NCI-H1092 (cell line): ENCODE measurements at places on chromosomes 5 and 9.

DNA sequence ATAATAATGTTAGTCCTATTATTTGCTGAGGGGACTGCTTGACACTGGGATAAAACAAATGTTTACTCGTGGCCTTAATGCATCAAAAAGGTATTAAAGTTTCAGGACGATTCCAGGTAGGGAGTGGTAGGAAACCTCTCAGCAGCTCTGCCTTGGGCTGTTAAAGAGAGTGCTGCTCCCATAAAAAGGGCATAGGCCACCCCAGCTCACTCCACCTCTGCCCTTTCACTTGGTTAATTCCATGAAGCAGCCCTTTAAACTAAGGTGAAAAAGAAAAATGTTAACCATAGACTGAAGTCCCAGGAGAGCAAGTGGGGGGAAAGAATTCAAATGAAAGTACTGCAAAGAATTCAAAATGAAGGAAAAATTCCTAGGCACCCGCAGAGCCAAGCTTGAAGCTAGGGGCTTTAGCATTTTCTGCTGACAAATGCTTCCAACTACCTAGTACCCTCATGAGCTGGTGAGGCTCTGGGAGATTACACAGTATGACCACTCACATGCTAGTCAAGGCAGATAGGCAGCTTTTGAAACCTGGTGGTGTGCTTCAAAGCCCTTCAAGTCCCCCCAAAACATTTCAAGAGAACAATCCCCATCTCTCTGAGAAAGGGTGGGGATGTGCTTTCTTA, 8.5 kb downstream of the KLF9 start:
- no peak for DNase-seq

- DNase-seq = no peak
Measured at GRCh38 chr9:36793277-36793676, 220.6 kb downstream of the MELK start.

GRCh38 chr9:73168298-73168934, 16.8 kb downstream of the ANXA1 start:
- DNase-seq = no peak

DNA sequence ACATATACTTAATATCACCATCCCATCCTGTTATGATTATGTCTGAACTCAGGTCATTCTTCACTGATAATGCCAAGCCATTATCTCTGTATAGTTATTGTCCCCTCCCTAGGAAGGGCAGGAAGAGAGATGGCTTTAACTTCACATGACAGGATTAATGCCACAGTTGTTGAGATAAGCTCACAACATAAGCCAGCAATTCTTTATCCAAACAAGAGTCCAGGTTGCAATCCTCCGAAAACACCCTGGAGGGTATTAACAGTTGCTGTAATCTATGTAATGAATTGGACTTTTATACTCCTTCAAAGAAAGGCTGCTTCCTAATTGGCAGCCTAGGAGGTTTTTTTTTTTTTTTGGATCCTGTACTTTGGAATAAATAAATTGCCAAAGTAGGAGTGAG, 779.4 kb downstream of the SEMA5A start:
- no peak for DNase-seq

DNA sequence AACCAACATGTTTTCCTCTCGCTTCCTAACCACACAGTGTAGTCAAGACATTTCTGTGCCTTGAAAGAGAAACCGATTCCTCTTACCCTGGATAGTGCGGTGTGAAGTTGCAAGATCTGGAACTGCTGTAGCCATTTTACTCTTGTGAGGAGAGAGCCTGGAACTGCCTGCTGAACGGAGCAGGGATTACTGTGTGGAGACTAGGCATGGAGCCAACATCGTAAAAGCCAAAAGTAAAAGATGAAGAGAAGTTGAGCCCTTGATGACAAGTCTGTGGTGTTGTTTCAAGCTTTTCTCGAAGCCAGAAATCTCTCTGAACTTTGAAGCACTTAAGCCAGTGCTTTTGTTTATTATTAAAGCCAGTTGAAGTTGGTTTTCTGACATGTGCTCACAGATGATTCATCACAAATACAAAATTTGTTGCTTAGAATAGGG, 110.1 kb upstream of the GRIN3A start:
- DNase-seq = no peak

- no peak for DNase-seq
Measured at GRCh38 chr5:159337016-159337955, 7.0 kb upstream of the IL12B start.

- no peak for DNase-seq
Measured at GRCh38 chr5:91296674-91297143, 86.4 kb downstream of the ARRDC3 start.

GRCh38 chr9:12503606-12504122, 189.5 kb upstream of the TYRP1 start:
- DNase-seq = no peak

DNA sequence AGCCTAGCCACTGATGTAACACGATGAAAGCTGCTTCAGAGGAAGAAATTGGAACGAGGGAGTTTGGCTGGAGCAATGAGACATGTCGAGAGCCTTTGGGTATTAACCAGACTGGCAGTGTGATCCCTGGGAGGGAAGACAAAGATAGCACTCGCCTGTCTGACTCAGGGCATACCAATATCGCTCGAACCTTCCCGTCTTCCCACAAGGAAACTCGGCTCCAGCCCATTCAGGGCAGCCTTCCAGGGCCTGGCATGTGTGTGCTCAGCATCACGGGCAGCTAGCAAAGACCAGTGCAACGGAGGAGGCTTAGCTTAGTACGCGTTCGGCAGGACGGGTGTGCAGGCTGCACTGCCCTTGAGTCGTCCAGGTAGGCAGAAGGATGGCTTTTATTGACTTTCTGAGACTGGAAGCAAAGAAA, 356.9 kb upstream of the WWC1 start:
- no peak for DNase-seq

- DNase-seq = no peak
Measured at GRCh38 chr9:88663771-88664419, 128.9 kb downstream of the NXNL2 start.

GRCh38 chr5:156942064-156942463, 21.0 kb downstream of the TIMD4 start:
- no peak for DNase-seq

GRCh38 chr5:137496919-137497318, 2.2 kb downstream of the SPOCK1 start:
- no peak for DNase-seq

DNA sequence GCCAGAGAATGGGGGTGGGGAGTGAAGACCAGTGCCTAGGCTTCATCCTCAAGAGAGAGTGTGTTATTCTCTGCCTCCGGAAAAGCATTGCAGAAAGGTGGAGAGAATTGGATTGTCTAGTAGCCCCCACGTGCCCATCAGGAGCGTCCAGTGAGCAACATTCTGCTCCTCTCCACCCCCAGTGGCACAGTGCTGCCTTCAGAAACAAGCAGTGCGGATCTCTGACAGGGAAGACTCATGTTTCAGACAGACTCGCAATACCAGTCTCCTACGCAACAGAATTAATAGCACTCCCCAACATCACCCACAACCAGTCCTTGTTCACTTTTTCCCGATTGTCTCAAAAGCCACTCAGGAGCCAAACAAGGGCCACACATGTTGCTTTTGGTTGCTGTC, 14.9 kb upstream of the CEL start:
- no peak for DNase-seq

DNA sequence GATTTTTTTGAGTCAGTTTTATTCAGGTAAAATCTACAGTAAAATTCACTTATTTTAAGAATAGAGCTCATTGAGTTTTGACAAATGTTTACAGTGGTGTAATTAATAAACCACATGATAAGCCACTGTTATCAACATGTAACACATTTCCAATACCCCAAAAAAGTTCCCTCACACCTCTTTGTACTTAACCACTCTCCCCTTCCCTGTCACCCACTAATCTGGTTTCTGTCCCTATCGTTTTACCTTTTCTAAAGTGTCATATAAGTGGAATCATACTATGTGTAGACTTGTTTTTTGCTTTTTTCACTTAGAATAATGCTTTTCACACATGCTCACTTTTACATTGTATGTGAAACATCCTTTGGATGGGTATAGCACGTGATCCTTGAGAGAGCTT, 127.2 kb downstream of the KDM4C start:
- DNase-seq = no peak

DNA sequence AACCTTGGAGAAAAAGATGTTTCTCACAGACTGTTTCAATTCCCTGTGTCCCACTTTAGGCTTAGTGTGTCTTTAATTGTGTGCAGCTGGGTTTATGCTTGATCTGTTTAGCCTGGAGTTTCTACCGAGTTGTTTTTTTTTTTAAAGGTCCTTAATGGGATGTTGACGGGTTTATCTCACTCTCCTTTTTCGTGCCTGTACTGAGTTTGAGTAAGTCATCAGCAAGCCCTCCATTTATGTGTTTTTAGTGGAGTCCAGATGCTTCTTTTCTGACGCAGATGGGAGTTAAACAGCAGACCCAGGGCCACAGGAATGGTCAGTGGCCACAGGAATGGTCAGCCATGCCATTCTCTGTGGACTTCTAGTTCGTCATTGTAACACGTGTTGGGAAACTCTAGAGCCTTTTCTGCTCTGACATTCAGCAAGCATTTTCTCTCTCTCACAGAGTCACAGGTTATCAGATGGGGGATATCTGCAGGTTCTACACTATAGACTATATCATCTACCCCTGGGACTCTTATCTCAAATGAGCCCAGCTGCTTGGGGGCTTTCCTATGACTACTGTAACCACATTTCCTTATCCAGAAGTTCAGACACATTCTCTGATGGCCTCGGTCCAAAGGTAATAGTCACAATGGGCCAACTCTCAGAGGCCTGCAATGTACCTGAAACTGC, 190.5 kb downstream of the TTLL11 start:
- no peak for DNase-seq

DNA sequence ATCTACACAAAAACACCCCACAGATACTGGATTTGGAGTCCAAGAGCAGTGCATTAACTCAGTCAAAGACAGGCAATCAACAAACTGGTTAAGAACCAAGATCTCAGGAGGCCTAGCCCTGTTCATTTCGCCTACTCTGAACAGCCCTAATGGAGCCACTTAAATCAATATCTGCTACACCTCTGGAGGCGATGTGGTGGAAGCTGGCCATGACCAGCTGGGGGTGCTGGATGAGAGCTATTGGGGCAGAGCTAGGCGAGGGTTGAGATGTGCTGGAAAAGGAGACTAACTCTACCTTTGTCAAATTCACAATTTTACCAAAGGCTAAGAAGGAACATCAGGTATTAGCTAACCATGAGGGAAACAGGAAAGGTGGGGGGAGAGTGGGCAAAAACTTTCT, 23.3 kb upstream of the ARSB start:
- DNase-seq = no peak

- no peak for DNase-seq
Measured at GRCh38 chr5:31701642-31702299, 62.8 kb downstream of the PDZD2 start.

DNA sequence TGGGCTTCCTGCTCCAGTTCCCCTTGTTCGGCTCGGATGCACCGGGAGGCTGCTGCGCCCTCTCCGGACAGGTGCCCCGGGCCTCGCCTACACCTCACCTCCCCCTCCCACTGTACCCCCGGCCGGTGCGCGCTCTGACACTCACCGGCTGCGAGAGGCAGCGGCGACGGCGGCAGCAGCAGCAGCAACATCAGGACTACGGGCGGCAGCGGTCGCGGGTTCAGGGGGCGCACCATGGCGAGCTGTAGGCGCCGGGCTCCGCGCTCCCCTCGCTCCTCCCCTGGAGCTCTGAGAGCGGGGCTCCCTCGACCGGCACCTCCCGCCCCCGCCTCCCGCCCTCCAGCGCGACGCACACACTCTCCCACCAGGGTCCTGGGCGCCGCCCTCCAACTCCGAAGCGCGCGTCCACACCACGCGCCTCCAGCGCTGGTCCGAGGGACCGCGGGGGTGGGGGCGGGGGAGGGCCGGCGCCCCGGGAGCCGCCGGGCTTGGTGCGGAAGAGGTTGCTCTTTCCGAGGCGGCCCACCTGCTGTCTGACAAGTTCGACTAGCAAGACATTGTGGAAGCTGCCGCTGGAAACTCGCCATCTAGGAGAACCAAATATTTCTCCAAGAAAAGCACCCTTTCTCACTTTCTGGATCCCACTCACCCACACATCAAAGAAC, at the start of gene GFRA3:
Gene GFRA3 (minus strand): TSS at position 433 of the 665 bp plus-strand sequence. CDS start 197 bp downstream, at position 236.
- DNase-seq = no peak

GRCh38 chr9:134399435-134400056, 73.3 kb downstream of the RXRA start:
- DNase-seq = no peak

DNA sequence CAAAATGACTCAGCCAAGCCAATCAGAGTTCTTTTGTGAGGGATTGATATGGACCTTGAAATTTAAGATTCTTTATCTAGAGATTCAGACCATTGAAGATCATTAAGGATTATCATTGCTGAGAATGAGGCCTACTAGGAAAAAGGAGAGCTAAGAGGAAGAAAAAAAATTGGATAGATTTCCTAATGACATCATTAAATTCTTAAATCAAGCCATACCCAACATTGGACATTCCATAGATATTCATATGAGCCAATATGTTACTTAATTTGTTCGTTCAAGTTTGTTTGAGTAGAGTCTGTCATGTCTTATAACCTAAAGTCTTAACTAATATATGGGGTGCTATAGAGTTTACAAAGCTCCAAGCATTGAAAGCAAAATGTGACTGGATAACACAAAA, 727.9 kb upstream of the SEMA6A start:
- no peak for DNase-seq

DNA sequence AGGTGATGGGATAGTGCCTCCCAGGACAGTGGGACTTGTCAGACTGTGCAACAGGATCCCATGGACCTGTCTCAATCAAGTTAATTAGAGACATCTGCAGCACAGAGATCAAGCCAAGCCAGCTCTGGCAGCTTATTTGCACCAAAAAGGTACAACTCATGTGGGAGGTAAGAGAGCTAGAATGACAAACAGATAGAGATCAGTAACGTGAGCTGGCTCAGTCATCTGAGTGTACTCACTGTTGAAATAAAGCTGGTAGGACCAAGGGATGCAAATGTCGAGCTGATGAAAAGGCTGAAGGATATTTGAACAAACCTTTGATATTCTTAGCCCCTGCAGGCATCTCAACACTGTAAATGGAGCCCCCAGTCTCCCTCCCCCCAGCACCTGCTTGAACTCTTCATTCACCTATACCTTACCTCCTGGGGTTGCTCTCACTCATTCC, 198.1 kb downstream of the EFNA5 start:
- DNase-seq = no peak

DNA sequence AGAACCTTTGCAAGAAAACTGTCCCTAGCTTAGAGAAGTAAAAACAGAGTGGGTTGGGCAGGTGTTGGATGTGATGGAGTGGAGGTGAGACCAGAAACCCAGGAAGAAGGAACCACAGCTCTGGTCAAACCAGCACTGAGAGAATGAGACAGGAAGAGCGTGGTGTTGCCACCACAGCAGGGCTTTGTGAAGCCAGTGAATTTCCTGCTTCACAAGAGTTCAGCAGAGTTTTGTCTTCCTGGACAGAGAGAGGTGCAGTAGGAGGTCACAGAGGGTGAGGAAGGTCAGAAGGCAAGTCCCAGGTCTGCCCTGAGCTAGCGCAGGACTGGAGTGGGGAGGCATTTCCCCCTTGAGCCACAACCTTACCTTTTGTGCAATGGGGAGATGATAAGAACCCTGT, 2306.2 kb upstream of the ACO1 start:
- DNase-seq = no peak

DNA sequence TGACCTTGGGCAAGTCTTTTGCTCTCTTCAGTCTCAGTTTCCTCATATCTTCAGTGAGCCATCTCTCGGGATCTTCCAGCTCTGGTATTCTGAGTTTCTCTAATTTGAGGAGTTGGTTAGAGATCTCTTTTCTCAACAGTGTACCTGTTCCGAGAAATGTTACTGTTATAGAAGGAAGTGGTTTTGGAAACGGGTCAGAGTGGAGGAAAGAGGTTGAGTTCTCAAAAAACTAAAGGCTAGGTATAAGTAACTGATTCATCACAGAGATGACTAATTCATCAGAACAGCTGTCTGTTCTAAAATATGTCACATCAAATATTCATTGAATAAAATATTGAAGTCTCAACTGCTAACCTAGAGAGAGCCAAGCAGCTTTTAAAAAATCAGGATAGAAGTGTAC, 106.6 kb downstream of the PALM2AKAP2 start:
- no peak for DNase-seq
